ENCODE measurements at places on chromosomes 2 and 18.

GRCh38 chr2:127398239-127398590 is 10.4 kb upstream of the MAP3K2 start:
- DNase-seq, result no peak

DNA sequence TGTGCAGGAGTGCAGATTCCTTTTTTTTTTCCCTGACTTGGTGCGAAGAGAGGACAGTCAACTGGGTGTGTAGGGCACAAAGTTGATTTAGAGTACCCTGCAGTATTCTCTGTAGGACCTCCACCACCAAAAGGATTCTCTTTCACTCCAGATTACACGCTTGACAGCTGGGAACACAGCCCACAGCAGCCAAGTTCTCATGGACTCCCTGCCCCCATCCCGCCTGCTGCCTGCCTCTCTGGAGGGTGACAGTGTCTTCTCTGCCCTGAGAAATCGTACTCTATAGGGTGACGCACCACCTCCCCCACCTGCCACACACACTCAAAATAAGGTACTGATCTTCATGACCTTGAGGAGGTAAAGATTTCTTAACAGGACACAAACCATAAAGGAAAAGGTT is 26.6 kb upstream of the IHH start:
- DNase-seq, result no peak

DNA sequence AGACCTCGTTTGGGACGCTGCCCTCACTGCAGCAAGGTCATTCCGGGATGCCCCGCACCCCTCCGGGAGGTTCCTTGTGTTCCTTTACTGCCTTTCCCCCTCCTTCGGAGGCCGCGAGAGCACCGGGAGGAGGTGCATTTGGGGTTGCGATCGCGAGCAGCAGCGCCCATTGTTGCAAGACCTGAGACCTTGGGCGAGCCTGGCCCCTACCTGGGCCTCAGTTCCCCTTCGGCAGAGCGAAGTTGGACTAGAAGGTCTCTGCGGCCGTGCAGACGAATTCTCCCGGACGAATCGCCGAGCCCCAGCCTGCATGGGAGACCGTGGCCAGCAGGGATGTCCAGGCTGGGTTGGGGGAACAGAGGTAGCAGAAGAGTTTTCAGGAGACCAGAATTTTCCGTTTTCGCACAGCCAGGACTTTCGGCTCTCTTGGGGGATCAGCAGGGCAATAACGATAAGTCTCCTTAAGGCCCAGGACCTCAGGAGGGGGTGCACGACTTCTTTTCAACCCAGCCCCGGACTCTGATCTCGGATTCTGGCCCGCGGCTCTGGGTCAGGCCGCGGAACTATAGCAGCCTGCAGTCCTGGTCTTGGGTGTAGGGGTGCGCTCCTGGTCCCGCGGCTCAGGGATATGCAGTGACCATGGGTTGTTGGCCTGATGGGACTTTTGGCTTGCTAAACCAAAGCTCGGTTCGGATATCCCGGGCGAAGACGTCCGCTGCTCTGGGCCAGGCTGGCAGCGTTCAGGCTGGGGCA is 2.8 kb downstream of the GDF7 start:
- DNase-seq, result no peak

GRCh38 chr2:68831686-68832232 is 39.4 kb downstream of the BMP10 start:
- DNase-seq, result no peak

DNA sequence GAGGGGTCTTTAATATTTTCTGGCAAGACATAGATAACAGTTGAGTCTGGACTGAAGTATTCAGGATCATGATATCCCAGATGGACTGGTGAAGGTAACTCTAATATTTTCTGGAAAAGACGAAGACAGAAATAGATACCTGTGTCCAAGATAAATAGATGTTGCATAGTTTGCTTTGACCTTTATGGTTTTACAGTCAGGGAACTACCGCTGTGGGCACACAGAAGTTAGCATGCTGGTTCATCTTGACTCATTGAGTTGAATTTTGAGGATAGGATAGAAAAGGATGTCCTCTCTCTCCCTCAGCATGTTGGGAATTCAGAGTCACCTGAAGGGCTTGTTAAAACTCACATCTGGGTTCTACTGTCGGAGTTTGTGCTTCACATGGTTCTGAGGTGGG is 20.8 kb downstream of the KCNE4 start:
- no peak for DNase-seq

DNA sequence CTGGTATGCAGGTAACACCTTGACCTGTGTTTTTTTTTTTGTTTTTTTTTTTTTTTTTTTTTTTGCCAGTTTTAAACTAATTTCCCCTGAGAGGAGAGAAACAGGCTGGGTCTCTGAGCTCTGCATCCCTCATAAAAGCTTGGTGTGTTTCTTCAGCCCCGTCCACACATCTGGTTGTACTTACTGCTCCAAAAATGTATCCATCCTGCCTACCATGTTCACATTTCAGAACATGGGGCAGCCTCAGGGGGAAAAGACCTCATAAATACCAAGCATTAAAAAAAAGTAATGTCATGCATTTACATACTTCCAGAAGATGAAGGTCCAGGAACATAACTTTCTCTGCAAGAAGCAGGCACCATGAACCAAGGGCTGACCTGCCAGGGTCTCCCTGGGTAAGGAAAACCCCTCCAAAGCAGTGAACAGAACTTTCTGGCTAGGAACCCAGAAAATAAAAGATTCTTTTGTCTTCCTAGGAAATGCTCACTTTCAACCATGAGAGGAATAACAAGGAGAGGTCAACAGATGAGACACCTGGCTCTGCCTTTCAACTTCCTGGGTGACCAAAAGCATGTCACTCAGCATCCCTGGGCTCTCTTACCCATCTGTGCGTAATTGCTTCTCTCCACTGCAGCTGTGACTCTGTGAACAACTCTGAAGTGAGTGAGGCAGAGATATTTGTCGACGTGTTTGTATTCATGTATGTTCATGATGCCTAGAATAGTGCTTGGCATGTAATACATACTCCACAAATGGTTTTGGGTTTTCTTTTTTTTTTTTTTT is 118.6 kb downstream of the MCFD2 start:
- DNase-seq, result no peak

DNA sequence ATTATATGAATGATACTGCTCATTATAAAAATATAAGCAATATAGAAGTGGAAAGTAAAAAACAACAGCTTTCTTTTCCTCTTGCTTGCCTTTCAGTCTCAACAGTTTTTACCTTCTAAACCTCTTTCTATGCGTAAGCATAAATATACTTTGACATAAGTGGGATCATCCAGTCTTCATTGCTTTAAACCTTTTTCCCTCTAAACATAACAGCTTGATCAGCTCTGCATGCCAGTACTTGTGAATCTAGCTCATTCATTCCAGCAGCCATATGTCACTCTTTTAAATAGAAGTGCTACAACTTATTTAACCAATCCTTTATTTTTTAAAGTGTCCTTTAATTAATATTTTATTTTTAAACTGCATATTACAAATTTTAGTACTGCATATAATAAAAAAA is 88.1 kb downstream of the TTC27 start:
- DNase-seq, result no peak

DNA sequence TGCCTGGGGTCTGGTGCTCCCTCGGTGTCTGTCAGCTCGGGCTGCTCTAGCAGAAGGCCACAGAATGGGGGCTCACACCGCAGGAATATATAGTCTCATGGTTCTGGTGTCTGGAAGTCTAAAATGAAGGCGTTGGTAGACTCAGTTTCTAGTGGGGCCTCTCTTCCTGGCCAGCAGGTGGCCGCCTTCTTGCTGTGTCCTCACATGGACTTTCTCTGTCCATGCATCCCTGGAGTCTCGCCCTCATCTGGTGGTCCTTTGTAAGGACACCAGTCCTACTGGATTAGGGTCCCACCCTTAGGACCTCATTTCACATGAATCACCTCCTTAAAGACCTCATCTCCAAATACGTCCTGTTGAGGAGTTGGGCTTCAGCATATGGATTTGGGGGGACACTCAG is 65.7 kb downstream of the RRM2 start:
- DNase-seq, result no peak

GRCh38 chr2:171669121-171669520 is 18.1 kb upstream of the DYNC1I2 start:
- DNase-seq, result no peak

GRCh38 chr2:112056626-112056987 is 1.5 kb downstream of the TMEM87B start:
- DNase-seq, result no peak

Measured in NCI-H187 (cell line).